ENCODE measurements at places on chromosomes 2 and 18. TPM values are rescaled to one million over a fixed set of nuclear protein-coding genes. Genes with fewer than 3 reads are reported as not detected.

GALNT14 gene
- polyA plus RNA-seq: 0.29 TPM

GRCh38 chr18:79815657-79816056, 17.9 kb downstream of the KCNG2 start:
- DNase-seq: peak; percentile 8

- no peak for DNase-seq
Measured at GRCh38 chr2:16312771-16313170, 352.9 kb downstream of the CYRIA start.

GRCh38 chr2:205033431-205033830, 488.2 kb downstream of the PARD3B start:
- DNase-seq: no peak

DNA sequence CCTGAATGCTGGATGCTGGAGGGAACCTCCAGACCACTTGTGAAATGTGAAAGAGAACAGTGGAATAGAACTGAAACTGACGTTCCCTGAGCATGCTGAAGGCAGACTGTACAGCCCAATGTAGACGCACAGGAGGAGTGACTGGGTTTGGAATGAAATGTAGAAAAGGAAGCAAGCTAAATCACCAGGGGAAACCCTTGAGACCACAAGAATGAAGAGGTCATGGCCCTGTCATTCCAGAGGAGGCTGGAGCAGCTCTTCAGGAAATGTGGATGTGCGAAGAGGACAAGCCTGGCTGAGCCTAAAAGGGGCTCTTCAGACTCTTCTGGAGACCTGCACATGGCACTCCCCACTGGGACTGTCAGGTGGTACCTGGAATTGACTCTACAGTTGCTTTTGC, 118.5 kb upstream of the ALPP start:
- peak; percentile 25 for DNase-seq

All from heart left ventricle (tissue), 16 donors.